HepG2 (cell line): ENCODE measurements at places on chromosomes 5 and 9. TPM values are rescaled to one million over a fixed set of nuclear protein-coding genes. Genes with fewer than 3 reads are reported as not detected.

TRPM6 gene
- 0.09 and 0.14 TPM in 2 replicates for total RNA-seq

DNA sequence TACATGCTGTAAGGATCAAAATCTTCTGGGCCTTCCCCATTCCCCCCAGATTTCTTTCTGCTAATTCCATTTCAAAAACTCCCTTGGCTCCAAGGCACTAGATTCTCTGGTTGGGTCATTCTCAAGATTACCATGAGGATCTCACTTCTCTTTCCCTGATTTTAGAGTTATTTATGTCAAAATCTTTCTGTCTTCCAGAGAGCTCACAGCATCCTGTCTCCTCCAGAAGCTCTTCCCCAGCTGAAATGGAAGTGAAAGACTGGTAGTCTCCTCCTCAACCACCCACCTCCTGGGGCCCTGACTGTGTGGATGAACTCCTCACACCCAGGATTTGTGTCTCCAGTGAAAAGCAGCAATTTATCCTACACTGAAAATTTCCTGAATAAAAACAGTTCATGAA is 11.9 kb upstream of the ZNF366 start:
- no peak for DNase-seq

CD274 gene
- total RNA-seq, result 0.49 TPM in 1 of 2 replicates, not detected in the other

- DNase-seq, result no peak
These were observed 154.4 kb downstream of the EPB41L4A start for GRCh38 chr5:112264666-112265065.

PDGFRB gene
- total RNA-seq, result 1.5 and 4.0 TPM in 2 replicates

DNA sequence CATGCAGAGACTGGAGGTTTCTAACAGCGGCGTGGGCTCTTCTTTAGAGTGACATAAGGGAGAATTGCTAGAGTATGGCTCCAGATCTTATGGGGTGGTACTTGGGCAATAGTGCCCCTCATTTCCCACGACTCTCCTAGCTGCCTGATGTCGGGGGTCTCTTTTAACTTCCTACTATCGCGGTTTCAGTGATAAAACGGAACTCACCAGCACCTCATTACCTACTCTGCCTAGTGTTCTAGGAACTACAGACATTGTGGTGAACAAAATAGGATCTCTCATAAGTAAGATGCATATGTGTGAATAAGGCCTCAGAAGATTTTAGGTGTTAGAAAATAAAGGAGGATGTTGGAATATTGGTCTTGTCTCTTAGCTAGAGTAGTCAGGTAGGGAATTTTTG is 1.1 kb downstream of the ICE1 start:
- no peak for DNase-seq
